ENCODE measurements at places on chromosomes 1 and 21.

DNA sequence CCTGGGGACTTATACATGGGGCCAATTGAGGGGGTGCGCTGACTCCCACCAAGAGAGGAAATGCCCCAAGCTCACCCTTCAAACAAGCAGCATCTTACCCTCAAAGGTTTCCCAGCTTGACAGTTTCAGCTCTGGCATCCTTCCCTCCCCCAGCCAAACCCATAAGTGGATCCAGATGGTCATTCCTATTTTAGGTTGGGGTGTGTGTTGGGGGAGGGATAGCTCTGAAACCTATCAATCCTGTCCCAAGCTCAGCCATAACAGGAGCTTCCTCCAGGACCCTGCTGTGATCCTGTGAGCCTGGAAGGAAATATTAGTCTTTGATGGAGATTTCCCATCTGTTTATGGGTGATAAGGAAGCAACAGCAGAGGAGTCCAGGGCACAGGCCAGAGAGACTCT, 3.4 kb upstream of the TMEM222 start:
- no peak for DNase-seq

DNA sequence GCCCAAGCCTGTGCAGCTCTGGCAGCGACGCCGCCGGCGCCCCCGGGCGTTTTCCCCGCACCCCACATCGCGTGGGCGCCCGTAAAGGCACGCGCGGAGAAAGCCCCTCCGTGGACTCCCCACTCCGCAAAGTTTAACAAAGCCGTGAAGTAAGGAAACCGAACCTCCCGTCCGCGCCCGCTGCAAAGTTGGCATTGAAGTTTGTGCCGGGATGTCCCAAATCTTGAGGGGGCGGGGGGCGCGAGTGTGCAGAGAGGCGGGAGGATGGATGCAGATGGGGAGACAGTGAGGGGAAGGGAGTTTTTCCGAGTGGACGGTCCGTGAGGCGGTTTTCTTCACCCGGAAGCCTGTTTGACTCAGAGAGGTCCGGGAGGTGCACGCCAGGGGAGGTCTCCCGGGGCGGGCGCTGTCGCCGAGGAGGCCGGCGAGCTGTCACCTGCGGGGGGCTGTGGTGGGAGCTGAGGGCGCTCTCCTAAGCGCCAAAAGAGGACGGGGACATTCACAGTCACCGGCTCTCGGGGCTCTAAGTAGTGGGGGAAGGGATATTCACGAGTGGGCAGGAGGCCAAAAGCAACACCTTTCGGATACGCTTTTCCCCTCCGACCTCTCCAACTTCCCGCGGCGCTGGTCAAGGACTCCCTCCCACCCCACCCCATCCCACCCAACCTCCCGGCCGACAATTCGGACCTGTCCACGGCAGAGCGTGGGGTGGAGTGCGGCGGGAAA, 1.3 kb downstream of the WLS start:
- DNase-seq = peak; percentile 47

- DNase-seq = no peak
These were observed 20.7 kb downstream of the PDIK1L start for GRCh38 chr1:26132128-26132833.

DNA sequence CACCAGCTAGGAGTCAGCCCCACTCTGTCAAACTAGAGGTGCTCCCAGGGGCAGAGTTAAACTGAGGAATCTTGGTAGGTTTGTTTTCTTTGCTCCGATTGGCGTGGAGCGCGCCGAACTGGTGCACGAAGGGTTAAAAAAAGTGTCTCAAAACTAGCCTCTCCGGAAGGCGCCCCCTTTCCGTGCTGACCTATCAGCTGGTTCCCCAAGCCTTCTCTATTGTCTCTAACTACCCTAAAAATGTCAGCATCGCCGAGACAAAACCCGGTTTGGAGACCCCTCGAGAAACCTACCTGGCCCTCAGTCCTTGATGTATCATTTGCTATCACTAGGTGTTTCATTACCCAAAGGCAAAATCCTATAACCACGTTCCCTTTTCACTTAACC, 2.2 kb downstream of the TGFB2 start:
- DNase-seq = peak; percentile 20

DNA sequence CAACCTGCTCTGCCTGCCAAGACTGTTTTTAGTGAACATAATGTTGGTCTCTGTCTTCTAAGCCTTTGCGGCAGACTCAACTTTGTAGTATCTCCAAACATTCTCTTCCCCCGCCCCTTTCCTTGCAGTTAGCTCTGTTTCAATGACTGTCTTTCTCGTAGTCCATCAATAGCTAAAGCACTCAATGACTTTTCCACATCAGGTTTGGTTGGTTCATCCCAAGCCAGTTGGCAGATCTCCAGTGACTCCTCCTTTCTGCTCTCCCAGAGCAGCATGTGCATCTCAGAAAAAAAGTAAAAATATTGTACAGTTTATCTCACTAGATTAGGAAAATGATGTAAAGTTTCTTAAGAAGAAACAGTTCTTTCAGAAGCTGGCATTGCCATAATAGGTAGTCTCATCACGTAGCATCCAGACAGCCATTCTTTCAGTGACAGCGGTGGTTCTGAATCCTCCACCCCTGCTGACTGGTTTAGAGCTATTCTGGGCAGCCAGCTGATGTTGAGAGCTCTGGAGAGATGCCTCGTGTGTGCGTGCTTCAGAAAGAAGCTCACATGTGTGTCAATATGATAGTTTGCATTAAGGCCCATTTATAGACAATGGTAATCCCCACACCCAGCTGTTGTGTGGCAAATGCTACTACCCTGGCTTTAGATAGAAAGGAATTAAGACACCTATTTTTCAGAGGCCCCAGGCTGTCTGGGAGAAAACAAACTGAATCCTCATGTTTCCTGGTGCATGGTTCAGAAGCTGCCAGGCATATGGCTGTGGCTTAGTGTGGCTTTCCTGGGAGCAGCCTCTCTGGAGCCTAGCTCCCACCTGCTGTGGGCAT, 53.2 kb downstream of the CNN3 start:
- no peak for DNase-seq

- DNase-seq = no peak
These were observed 99.2 kb downstream of the PLPPR4 start for GRCh38 chr1:99363531-99363930.

- no peak for DNase-seq
These were observed 543.7 kb upstream of the PKN2 start for GRCh38 chr1:88140325-88140724.

GRCh38 chr1:181508486-181509165, 25.3 kb downstream of the CACNA1E start:
- DNase-seq = no peak

DNA sequence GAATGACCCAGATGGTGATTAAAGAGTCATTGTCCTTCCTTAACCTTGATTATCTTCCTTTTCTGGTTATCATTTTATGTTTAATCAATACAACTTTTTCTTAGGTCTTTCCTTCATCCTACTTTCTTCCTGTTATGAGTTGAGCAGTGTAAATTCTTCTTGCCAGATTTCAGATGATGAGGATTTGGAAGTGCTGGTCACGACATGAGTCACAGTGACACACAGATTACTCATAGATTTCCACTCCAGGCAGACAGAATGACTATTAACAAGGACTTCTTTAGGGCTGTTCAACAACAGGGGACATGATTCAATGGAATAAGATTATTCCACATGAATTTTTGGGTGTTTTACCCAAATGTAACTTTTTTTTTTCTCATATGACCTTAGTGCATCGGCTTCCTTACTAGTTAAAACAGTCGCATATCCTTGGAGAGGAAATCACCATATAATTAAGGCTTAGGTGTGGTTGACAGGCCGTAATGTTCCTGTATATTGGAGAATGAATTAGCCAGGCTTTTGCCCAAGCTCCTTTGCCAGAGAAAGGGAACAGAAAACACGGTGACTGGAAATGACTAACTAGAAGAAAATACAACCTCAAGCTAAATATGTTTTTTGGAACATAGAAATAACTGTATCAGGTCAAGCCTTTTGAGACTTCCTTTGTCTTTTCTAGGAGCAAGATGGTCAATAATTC, 44.2 kb downstream of the PRRX1 start:
- peak; percentile 71 for DNase-seq

DNA sequence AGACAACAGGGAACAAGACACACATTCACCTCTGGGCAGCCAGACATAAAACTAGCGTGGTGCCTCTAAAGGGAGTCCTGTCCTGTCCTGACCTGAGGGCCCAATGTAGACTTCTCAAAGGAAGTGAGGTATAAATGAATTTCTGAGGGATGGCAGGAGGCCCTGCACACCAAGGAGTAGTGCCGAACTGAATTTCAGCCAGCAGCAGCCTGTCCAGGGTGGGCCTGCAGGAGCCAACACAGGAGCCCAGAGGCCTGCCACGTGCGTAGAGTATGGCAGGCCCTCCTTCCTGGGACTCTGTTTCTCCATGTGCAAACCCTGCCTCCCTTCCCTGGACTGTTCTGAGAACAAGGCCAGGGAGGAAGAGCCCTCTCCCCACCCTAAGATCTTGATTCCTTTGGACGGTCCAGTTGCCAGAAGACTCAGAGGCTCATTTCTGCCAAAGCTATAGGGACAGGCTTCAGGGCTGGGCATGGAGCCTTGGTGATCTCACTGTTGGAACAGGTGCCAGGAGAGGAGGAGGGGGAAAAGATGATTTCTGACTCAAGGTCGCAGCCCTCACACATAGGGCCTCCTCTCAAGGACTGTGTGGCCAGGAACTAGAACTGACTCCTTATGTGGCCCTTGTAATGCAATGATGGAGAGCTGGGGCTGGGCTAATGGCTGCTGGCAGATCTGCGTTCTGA, 1.8 kb upstream of the FABP3 start:
- DNase-seq = peak; percentile 50

GRCh38 chr1:230696722-230697437, 17.0 kb downstream of the AGT start:
- no peak for DNase-seq

- no peak for DNase-seq
These were observed 31.3 kb downstream of the MAN1C1 start for GRCh38 chr1:25647863-25648262.

GRCh38 chr1:64173336-64173940, 30.0 kb upstream of the UBE2U start:
- DNase-seq = no peak

DNA sequence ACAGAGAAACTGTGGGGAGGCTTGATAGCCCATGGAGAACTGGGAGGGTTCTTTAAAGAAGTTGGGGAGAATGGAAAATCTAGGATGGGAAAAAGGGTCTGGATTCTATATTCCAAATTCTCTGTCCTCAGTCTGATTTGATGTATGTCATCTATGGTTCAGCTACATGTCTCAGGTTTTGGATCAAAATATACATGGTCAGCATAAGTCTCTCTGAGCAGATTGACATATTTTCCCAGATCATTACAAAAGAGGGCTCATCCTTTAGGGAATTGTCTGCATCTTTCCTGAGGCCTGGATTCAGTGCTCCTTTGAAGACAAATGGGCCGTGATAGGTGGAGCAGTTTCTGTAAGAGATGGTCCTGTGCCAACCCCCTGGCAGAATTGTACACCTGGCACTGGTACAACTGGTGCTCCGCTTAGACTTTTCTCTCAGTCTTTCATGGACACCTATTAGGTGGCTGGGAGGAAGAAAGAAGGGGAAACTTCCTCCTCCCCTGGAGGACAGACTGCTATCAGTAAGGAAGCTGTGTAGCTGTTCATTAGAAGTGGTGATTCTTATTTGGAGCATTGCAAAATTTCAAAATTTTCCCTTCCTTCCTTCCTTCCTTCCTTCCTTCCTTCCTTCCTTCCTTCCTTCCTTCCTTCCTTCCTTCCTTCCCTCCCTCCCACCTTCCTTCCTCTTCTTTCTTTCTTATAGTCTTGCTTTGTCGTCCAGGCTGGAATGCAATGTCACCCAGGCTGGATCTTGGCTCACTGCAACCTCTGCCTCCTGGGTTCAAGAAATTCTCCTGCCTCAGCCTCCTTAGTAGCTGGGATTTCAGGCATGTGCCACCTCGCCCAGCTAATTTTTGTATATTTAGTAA, 26.1 kb upstream of the RGL1 start:
- no peak for DNase-seq

DNA sequence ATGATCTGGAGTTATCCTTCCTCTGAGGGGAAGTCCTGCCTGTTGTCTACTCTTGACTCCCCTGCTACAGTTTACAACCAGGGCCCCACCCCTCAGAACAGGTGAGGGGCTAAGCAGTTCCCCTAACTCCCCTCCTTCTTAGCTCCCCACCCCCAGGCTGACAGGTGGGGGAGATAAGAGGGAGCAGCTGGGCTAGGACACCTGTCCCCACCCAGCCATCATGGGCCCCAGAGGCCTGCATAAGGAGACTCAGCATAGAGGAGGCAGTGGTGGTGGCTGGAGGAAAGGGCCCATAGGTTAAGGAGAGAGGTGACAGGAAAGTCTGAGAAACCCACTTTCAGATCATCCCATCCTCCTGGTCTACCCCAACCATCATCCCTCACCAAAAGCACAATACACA, 6.8 kb downstream of the MEF2D start:
- no peak for DNase-seq

All from AG08396 (cell line).